HEK293T (cell line): ENCODE measurements at places on chromosomes 6 and 20.

DNA sequence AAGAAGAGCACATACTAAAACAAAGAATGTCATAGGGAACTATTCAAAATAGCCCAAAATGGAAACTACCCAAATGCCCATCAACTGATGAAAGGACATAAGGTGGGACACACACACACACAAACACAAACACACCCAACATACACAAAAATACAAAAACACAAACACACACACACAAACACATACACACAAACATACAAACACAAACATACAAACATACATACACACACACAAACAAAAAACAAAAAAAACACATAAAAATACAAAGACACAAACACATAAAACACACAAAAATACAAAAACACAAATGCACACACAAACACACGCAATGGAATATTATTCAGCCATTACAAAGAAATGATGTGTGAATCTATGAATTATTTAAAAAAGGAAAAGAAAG, 203.6 kb downstream of the ERMARD start:
- no peak for DNase-seq

- no peak for DNase-seq
Observed at GRCh38 chr20:18669241-18670019, 81.6 kb downstream of the DTD1 start.

DNA sequence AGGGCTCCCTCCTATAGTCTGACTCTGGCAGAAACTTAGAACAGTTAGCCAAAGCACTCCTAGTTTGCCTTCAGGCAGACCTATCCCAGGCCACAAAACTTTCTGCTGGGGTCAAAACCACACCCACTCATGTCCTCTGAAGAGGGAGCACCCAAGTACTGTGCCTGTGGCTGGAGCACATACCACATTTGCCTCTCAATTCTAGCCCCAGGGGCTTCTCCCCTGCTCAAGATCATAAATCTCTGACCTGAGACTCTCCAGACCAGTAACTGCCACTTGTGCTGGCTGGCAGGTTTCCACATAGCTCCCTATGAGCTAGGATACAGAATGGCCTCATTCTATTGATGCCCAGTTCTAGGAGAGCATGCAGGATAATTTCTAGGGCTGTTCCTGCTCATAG, 781.0 kb downstream of the EYS start:
- DNase-seq, result no peak

- no peak for DNase-seq
Observed at GRCh38 chr6:32046450-32047083, 8.4 kb downstream of the CYP21A2 start.

- no peak for DNase-seq
Observed at GRCh38 chr20:36474563-36474962, 66.8 kb upstream of the MYL9 start.

DNA sequence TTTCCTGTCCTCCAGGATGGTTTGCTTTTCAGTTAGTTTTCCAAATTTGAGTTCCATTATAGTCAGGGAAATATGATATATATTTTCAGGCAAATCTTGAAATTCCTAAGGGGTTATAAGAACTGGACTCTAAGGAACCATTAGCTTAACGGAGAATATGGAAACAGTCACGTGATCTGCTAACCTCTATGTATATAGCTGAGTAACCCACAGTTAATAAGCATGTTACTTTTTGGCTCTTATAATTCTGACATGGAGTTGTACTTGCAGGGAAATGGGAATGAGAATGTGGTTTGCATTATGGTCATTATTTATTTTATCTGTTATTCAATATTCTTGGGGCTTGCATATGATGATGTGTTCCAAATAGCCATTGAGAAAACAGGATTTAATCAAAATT, 23.3 kb downstream of the SOBP start:
- no peak for DNase-seq

DNA sequence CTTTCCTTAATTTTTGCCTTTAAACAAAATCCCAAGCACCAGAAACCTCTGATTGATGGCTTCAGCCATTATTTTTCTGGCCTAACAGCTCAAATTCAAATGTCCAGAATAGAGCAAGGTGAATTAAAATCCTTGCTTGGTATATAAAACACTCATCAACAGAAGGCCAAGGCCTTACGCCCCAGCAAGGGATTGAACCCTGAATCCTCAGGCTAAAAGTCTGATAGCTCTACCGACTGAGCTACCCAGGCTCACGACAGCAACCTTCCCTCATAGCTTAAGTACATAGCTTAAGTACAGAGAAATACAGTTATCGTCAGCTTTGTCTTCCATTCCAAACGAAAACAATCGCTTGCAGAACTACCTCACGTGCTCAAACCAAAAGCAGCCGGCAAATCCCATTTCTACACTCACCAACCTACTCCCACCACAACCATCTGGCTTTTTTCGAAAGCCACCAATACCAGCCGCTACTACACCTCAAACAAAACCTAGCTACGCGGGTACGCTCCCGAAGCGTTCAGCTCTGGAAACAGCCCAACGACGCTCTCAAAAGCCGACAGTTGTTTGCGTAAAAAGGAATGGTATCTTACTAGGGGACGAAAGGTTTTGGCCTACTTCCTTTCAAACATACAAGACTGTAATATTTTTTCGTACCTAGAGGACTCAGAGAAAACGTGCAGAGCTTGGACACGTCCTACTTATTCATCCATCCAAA, 167.5 kb downstream of the GPX5 start:
- DNase-seq, result no peak
